ENCODE measurements at places on chromosomes 2 and 18. TPM values are rescaled to one million over a fixed set of nuclear protein-coding genes. Genes with fewer than 3 reads are reported as not detected.

Gene CD8B2
- not detected for total RNA-seq

Gene ST6GAL2
- 4.0 TPM for total RNA-seq

Gene MRPL44
- 20.7 TPM for total RNA-seq

Gene UNC50
- total RNA-seq = 36.4 TPM

Gene CRYGC
- not detected for total RNA-seq

- no peak overlapping the region for H3K4me3 ChIP-seq
- no peaks in the 10 kb centered on the region for H3K36me3 ChIP-seq
- no peak for DNase-seq
- no peaks in the 10 kb centered on the region for H3K4me1 ChIP-seq
- no peaks in the 10 kb centered on the region for H3K27me3 ChIP-seq
These were observed 189.3 kb upstream of the MYT1L start for GRCh38 chr2:2520401-2520811.

DNA sequence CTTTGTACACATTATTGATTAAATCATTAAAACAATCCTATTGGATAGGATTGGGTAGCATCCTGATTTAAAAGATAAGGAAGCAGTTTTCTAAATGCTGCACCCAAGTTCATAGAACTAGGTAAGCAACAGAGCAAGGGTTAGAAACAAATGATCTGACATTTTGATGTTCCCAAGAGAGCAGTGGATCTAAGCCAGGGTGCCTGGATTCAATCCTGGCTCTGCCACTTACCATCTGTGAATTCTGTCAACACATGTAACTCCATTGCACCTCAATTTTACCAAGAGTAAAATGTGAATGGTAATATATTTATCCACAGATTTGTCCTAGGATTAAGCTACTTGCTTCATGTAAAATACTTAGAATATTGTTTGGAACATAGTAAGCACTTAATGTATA, 982.6 kb upstream of the FANCL start:
- no peaks in the 10 kb centered on the region for H3K36me3 ChIP-seq
- H3K4me1 ChIP-seq = no peaks in the 10 kb centered on the region
- H3K27ac ChIP-seq = no peak overlapping the region
- H3K27me3 ChIP-seq = no peaks in the 10 kb centered on the region

GRCh38 chr2:16014802-16015201, 74.5 kb downstream of the MYCN start:
- no peaks in the 10 kb centered on the region for H3K27me3 ChIP-seq
- H3K4me1 ChIP-seq = no peaks in the 10 kb centered on the region
- no peak overlapping the region for H3K4me3 ChIP-seq
- no peak for DNase-seq

GRCh38 chr2:16655445-16655837, 10.2 kb downstream of the CYRIA start:
- no peaks in the 10 kb centered on the region for H3K27me3 ChIP-seq
- no peak for DNase-seq
- H3K4me1 ChIP-seq = peaks cover 11% of the 10 kb centered on the region

DNA sequence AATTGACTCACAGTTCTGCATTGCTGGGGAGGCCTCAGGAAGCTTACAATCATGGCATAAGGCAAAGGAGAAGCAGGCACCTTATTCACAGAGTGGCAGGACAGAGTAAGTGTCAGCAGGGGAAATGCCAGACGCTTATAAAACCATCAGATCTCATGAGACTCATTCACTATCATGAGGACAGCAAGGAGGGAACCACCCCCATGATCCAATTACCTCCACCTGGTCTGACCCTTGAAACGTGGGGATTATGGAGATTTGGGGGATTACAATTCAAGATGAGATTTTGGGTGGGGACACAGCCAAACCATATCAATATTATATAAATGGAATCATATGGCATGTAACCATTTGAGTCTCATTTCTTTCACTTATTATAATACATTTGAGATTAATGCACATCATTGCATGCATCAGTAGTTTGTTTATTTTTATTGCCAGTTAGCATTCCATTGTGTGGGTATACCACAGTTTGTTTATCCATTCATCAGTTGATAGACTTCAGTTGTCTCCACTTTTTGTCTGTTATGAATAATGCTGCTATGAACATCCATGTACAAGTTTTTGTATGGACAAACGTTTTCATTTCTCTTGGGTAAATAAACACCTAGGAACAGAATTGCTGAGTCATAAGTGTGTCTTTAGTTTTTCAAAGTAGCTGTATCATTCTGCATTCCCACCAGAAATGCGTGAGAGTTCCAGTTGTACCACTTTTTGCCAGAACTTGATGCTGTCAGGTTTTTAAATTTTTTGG, 5.8 kb upstream of the SRBD1 start:
- no peak overlapping the region for H3K4me3 ChIP-seq
- DNase-seq = no peak
- H3K27me3 ChIP-seq = no peaks in the 10 kb centered on the region
- H3K27ac ChIP-seq = no peak overlapping the region
- H3K36me3 ChIP-seq = no peaks in the 10 kb centered on the region
- no peaks in the 10 kb centered on the region for H3K4me1 ChIP-seq

GRCh38 chr2:137797641-137798040, 166.6 kb upstream of the HNMT start:
- H3K4me1 ChIP-seq = no peaks in the 10 kb centered on the region
- H3K4me3 ChIP-seq = no peak overlapping the region
- no peak for DNase-seq
- H3K27me3 ChIP-seq = no peaks in the 10 kb centered on the region

- H3K27me3 ChIP-seq = no peaks in the 10 kb centered on the region
- H3K4me3 ChIP-seq = no peak overlapping the region
- no peaks in the 10 kb centered on the region for H3K4me1 ChIP-seq
- no peak for DNase-seq
- H3K27ac ChIP-seq = no peak overlapping the region
These were observed 31.0 kb upstream of the WDSUB1 start for GRCh38 chr2:159317392-159318088.

- H3K27ac ChIP-seq = no peak overlapping the region
- DNase-seq = no peak
- no peak overlapping the region for H3K4me3 ChIP-seq
- peaks cover 3% of the 10 kb centered on the region for H3K36me3 ChIP-seq
These were observed 50.3 kb upstream of the GAREM2 start for GRCh38 chr2:26122630-26123029.

- H3K4me1 ChIP-seq = no peaks in the 10 kb centered on the region
- no peak for DNase-seq
- peak overlapping the region; percentile 88 for H3K4me3 ChIP-seq
- no peak overlapping the region for H3K27ac ChIP-seq
- peaks cover 4% of the 10 kb centered on the region for H3K27me3 ChIP-seq
- no peaks in the 10 kb centered on the region for H3K36me3 ChIP-seq
These were observed 592 bp upstream of the METAP1D start for GRCh38 chr2:171999161-171999560.

GRCh38 chr18:51290860-51291259, 93.4 kb upstream of the MEX3C start:
- no peaks in the 10 kb centered on the region for H3K27me3 ChIP-seq
- no peak overlapping the region for H3K27ac ChIP-seq
- no peaks in the 10 kb centered on the region for H3K4me1 ChIP-seq
- no peak for DNase-seq
- no peak overlapping the region for H3K4me3 ChIP-seq

DNA sequence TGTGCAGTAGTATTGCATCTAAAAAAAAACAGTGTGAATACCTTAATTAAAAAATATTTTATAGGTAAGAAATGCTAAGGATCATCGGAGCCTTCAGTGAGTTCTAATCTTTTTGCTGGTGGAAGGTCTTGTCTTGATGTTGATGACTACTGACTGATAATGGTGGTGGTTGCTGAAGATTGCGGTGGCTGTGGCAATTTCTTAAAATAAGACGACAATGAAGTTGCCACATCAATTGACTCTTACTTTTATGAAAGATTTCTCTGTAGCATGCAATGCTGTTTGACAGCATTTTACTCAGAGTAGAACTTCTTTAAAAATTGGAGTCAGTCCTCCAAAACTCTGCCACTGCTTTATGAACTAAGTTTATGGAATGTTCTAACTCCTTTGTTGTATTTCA, 36.2 kb downstream of the GLS start:
- no peak overlapping the region for H3K27ac ChIP-seq
- no peaks in the 10 kb centered on the region for H3K4me1 ChIP-seq
- no peak overlapping the region for H3K4me3 ChIP-seq
- H3K36me3 ChIP-seq = peaks cover 14% of the 10 kb centered on the region
